Body of pancreas (tissue), 4 donors: ENCODE measurements at places on chromosomes 11 and 22. TPM values are rescaled to one million over a fixed set of nuclear protein-coding genes. Genes with fewer than 3 reads are reported as not detected.
A peak's percentile ranks its signal among the peaks of the same experiment; 100 is the strongest.

Gene GP1BB
- 6.2 TPM for total RNA-seq

Gene NOX4
- total RNA-seq = not detected

Gene GPHA2
- 18.5 TPM for total RNA-seq

Gene OR51B5
- total RNA-seq = not detected

Gene SLC6A5
- not detected for total RNA-seq

Gene NFAM1
- 0.66 TPM for total RNA-seq

Gene FGF3
- total RNA-seq = not detected

GRCh38 chr11:72816404-72816990, 2.3 kb downstream of the ATG16L2 start:
- no peak for DNase-seq

- DNase-seq = peak; percentile 80
These were observed 43.8 kb downstream of the CELF1 start for GRCh38 chr11:47509077-47509536.

- no peak for DNase-seq
These were observed 33.4 kb upstream of the NRIP3 start for GRCh38 chr11:9037046-9037780.

GRCh38 chr22:48925450-48925849, 902.2 kb downstream of the BRD1 start:
- DNase-seq = no peak

- DNase-seq = no peak
These were observed 47.5 kb upstream of the AQP11 start for GRCh38 chr11:77542296-77542695.

DNA sequence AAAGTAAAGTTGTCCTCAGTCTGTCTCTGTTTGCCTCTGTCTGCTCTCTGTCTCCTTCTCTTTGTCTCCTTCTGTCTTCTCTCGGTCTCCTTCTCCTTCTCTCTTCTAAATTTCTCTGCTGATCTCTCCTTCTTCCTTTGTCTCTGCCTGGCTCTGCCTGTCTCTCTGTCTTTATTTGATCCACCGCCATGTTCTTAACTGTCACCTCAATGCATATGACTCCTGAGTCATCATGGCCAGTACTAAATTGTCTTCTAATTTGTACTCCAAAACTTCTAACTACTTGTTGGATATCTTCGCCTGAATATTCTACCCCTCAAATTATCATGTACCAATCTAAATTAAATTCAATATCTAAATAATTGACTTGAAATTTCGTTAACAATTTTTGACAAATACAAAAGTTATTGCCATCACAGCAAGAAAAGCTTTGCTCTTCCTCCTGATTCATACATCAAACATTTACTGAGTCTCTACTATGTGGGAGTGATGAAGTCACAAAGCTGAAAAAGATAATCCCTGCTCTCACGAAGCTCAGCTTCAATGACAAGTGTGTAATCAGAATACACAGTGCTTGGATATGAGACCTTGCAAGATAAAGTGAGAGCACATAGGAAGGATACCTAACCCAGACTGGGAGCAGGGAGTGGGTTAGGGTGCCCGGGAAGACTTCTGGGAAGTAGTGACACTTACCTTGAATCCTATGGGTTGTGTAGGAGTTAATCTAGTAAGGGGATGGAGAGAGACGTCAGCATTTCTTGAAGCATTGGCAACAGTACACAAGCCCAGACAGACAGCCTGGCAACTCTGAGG, 193.0 kb downstream of the MAML2 start:
- no peak for DNase-seq
